ENCODE measurements at places on chromosomes 6 and 20. TPM values are rescaled to one million over a fixed set of nuclear protein-coding genes. Genes with fewer than 3 reads are reported as not detected.

The CDSN gene
- polyA plus RNA-seq = not detected

The CCN6 gene
- polyA plus RNA-seq = 0.12 TPM

The ADA gene
- 18.5 TPM for polyA plus RNA-seq

The GABRR2 gene
- polyA plus RNA-seq = 0.94 TPM

DNA sequence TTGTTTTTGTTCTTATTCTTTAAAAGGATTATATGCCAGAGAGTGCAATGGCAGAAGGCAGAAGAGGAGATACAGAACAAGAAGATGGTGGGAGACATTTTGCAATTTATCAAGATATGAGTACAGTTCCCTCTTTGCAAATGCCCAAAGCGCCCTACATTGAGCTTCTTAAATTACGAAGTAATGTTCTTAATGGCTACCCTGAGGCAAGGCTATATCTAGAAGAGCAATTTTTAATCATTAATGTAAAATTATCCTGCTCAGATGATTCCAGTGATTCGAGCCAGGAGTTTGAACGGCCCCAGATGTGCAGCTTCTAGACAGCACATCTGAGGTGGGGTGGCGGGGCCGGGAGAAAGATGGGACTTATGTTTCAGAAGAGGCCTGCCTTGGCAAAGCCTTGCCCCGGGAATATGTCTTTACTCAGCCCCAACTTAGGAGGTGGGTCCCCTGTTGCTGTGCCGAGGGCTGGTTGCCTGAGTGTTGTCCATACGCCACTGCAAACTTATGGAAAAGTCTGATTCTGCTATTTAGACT is 84.9 kb upstream of the MLN start:
- DNase-seq = no peak

DNA sequence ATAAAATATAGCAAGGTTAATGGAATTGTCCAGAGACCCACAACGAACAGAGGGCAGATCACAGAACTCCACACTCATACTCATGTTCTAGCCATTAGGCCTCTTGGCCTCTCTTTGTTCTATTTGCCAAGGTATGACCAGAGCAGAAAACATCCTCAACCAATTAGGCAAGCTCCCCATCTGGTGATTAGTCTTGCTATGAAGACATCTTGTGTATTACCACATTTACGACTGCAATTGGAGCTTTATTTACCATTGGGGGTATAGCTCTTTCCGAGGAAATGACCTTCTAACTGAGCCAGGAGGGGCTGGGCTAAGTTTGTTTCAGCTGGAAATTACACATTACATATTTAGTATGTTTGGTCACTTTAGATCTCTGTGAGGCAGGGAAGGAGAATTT is 593.9 kb downstream of the CD109 start:
- peak; percentile 7 for DNase-seq

DNA sequence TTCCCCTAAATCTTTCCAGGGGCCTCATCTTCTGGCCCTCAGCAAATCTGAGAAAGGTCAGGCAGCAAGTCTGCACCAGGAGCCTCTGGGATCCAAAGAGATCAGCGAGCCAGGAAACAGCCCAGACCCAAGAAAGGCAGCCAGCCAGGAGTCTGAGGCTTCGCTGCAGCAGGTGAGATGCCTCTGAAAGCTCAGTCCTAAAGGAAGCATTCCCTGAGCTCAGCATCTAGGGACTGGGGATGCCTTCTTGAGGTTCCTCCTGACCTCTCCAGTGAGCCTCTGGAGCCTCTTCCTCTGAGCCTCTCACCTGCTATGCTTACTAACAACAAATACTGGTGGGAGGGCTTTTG is 118.8 kb upstream of the MAFB start:
- DNase-seq = no peak

DNA sequence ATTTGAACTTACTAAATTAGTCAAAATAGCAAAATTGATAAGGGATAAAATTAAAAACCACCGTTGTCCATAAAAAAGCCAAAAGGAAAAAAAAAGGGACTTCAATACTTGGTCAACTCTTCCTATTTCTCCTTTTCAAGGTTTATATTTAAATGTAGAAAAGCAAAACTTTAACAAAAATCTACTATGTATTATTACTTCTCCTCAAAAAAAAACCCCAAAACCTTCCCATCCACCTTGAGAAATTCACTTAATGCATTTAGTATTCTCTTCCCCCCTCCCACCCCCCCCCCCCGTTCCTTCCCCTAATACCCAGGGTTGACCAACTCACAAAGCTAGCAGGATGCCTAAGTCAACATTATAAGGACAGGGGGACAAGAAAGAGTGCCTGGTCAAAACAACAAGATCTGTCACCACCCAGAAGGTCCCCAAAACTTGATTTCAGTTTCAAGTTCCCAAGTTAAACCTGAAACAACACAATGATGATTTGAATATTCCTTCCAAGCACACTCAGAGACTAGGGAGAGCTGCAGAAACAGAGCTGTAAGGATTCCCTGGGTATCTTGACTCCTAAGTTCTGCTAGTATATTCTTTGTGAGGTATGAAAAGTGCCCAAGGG is 14.6 kb downstream of the GMDS start:
- DNase-seq = no peak

- DNase-seq = no peak
Measured at GRCh38 chr20:40397467-40397866, 291.6 kb downstream of the MAFB start.

DNA sequence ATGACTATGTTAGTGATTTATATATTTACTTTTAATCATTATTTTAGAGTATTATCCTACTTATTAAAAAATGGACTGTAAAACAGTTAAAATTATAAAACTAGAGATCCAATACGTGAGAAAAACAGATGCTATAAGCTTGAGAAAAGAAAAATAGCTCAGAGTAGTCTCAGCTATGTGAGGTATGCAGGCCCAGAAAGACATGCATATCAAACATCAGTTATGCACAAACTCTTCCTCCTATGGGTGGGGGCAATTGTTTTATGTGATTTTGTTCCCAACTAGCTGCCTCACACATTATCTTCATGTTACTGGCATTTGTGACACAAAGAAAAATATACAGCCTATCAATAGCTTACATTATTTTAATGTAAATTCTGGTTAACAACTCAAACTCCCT is 28.8 kb downstream of the RARS2 start:
- no peak for DNase-seq

GRCh38 chr20:37680420-37680819 is 13.4 kb upstream of the CTNNBL1 start:
- peak; percentile 26 for DNase-seq

DNA sequence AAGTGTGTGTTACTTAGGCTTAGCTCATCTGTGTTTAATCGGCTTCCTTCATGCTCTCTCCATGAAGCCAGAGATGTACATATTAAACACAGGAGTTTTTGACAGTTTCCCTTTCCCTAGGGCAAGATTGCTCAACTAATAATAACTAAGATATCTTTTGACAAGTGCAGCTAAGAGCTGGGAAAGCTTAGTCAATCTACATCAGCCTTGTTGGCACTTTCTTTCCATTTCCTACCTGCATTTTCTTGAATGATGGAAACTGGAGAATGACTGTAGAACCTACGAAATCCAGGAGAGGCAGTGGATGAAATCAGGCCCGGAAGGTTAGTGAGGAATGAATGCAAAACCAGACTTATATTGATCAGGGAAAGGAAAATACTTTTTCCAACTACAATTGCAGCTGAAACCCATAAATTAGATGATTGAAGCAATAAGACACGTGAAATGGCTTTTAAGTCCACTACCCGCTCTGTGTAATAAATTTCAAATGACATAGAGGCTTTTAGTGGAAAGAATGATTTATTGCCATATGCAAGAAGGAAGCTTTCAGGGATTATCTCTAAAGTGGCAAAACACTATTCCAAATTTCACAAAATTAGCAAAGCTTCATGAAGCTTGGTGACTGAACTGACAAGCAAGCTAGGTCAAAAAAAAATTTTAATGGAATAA is 237.2 kb upstream of the ID4 start:
- DNase-seq = no peak

GRCh38 chr6:16109659-16110305 is 19.1 kb upstream of the MYLIP start:
- DNase-seq = no peak
